ENCODE measurements at places on chromosomes 1 and 21.

GRCh38 chr1:39283858-39284257, 79.4 kb downstream of the MACF1 start:
- DNase-seq: no peak

DNA sequence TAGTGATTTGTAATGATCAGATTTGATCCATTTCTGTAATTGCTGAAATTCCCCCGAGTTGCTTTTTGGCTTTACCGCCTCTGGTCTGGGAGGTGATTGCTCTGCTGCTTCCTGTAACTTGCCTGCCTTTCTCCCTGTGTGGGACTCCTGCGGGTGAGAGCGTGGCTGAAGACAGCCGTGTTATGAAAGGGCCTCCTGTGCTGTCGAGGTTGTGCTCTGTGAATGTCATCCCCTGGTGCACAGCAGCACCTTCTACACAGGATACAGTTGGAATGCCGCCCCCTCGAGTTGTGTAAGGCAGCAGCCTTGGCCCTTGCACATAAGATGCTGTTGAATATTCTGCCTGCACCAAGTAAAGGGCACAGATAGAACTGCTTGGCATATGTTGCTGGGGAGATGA, 5.9 kb downstream of the SOD1 start:
- no peak for DNase-seq

DNA sequence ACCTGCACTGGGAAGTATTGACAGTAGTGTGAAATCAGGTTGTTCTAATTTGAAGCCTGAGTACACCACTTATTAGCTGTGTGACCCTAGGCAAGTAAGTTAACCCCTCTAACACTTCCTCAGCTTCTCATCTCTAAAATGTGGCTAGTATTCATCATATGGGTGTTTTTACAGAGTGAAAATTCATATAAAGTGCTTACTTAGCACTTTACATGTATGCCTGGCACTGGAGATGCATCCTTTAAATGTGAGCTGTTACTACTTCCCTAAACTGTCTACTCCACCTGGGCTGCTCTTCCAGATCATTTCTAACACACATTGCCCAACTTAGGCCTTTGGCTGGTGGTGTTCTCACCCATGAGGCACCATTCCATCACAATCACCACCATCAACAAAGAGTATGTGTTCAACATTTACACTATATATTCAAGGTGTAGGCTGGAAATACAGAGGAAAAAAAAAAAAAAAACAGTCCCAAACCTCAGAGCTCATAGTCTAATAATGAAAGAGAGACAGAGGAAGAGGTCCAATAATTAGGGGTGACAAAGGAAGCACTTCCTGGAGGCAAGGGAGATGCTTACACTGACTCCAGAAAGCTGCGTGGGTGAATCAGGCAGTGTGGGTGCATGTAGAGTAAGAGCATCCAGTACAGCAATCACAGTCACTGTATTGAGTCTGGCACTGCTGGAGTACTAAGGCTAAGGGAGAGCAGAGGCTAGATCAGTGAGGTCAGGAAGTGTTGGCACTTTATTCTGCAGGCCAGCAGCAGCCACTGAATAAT, 3.6 kb downstream of the STX6 start:
- no peak for DNase-seq

- no peak for DNase-seq
These were observed 22.3 kb upstream of the AGO1 start for GRCh38 chr1:35860696-35861095.

GRCh38 chr1:109476825-109477224, 6.9 kb upstream of the ATXN7L2 start:
- DNase-seq: no peak

DNA sequence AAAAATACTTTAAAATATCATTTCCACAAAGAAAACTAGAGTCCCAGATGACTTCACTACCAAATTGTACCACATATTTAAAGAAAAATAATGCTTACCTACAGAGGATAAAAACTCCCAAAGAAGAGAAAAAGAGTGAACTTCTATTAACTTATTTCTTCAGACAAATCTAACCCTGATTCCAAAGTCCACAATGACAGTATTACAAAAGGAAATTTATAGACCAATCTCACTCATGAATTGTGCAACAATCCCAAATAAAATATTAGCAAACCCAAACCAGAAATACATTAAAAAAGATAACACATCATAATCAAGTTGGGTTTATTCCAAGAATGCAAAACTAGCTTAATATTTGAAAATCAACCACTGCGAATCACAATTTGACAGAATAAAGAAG, 161.4 kb upstream of the GALNT2 start:
- no peak for DNase-seq

DNA sequence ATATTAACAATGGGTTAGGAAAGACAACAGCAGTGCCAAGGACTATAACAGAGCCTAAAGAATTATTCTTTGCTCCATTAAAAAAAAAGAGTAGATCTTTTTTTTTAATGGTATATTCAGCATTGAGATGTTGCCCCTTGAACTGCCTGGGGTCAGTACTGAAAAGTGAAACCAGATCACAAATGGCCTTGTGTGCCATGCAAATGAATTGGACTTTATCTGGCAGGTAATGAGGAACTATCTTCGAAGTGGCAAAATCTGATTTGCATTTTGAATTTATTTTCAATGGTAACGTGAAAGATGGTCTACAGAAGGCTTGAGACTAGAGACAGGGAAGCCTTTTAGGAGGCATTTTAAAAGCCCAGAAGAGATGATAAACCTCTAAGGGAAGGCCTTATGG, 21.4 kb upstream of the PKN2 start:
- DNase-seq: no peak

DNA sequence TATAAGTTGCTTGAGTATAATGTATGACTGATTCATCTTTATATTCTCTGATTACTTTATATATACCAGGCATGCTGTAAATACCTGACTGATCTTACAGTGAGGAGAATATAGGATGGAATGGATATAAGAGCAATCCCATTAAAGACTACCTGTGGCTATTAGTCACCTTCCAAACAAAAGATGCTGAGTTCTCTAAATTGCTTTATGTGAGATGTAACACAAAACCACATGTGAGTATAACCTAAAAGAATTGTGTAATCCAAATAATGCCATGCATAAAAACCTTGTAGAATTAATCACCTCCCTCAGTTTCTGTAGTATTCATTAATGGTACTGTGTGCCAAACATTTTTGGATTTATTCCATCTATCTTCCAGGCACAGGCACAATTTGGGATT, 134.6 kb upstream of the LRRC7 start:
- DNase-seq: no peak

DNA sequence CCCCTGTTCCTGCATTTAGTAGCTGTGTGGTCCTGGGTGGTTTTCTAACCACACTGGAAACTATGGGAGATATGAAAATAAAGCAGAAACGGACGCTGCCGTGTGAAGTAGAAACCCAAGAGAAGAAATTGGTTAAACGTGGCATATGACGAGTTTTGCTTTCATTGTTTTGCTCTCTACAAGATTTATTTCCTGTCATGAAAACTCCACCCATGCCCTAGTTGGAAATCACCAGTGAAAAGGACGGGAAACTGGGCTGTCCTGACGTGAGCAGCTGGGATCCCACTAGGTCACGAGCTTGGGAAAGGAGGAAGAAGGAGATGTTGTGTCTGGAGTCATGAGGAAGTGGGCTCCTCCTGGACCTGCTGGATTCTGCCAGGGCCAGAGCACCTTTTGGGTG, 120.8 kb upstream of the GADD45A start:
- DNase-seq: no peak

GRCh38 chr1:85444381-85444780, 20.6 kb downstream of the DDAH1 start:
- no peak for DNase-seq

GRCh38 chr1:236207121-236207520, 64.8 kb downstream of the GPR137B start:
- no peak for DNase-seq

DNA sequence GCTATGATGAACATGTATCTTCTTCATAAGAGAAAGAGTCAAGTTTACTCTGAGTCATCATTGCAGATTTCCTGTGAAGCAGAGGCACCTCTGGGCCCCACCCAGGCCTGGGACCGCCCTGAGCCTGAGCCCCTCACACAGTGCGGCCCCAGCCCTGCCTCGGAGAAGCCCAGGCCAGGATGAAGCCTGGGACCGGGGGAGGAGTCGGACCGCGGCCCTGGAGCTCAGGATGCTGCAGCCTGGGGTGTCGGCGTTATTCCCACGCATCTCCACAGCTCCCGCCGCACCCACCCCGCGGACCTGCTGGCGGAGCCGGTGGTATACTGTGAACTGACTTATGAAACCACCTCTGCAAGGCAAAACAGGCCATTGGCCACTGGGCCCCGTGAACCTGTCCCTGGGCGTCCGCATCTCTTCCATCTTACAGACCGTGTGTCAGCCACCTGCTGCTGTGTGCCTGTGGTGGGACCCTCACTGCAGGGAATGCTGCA, 2.4 kb upstream of the COL6A1 start:
- no peak for DNase-seq

DNA sequence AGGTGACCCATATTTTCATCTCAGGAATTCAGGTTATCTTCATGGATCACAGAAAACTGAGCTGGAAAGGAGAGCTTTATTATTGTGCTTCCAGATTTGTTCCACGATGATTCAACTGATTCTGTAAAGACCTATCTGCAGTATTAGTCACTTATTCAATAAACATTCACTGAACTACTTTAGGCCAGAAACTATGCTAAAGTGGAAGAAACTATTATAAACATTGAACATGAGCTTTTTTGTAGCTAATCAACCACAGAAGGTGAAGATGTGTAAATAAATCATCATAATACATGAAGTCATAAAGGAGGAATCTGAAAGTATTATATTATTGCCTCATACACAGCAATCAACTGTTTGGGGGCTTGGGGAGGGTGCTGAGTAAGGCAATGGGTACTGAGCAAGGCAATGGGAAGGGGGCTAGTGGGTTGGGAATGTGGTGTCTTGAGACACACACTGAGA, 30.6 kb upstream of the EXO1 start:
- DNase-seq: no peak

DNA sequence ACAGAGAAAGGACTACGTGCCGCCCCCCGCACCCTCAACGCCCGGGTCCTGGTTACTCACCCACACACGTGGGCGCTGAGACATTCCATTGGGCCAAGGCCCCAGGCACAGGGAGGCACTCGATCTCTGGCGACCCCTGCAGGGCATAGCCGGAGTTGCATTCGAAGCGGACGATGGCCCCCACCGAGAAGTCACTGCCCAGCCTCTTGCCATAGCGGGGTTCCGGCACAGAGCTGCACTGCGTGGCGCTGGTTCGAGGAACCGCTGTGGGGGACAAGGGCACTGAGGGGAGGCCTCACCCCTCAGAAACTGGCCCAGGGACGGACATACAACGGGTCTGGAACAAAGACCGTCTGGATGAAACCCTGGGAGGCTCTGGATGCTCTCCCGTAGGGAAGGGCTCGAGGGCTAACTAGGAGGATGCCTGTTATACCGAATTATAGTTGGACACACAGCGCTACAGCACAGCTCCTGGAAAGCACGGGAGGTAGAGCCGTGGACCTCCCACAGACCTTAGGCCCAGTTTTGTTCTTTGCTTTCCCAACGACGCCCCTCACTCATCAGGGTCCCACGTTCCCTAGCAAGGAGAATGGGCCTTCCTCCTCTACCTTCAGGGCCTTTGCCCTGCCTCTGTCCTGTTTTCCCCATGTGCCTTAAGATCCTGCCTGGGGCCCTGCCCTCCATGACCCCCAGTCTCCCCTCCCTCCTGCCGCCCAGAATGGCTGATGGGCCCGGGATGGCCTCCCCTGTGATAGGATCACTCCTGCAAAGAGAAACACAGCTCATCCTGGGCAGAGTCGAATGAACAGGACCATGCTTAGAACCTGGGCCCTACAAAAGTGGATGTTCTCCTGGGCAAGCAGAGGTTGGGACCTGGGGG, 152.8 kb downstream of the ZSCAN20 start:
- DNase-seq: peak; percentile 36

- DNase-seq: peak; percentile 27
These were observed 149.0 kb downstream of the IGSF21 start for GRCh38 chr1:18256282-18257235.

DNA sequence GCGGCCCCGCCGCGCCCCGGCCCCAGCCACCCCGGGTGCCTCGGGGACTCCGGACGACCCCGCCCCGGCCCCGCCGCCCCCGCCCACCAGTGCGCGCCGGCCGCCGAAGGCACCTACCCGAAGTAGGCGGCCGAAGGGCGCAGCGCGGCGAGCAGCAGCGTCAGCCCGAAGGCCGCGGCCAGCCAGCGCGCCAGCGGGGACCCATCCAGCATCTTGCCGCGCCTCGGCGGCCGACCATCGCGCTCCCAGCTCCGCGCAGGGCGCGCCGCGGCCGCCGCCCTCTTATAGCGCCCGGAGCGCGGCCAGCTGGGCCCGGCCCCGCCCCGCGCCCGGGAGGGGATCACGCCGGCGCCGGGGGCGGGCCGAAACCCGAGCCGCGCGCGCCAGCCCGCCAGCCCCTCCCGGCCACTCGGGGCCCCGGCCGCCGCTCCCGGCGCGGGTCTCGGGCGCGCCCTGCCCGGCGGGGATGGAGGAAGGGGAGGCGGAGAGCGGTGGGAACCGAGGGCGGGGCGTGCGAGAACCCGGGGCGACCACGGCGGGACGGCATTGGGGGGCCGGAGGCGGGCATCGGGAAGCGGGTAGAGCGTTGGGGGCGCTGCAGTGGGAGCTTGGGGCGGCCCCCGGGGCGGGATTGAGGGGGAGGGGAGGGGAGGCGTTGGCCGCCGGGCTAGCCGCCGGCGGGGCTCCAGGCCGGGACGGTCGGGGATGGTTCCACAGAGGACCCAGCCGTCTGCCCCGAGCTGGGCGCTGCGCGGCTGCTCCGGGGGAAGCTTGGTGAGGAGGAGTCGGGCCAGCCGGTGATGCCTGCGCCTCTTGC, at the start of gene WNT9A:
WNT9A (minus strand) TSS at position 257 of the 817 bp plus-strand sequence; CDS start at position 212, 45 bp downstream.
- DNase-seq: peak; percentile 52

DNA sequence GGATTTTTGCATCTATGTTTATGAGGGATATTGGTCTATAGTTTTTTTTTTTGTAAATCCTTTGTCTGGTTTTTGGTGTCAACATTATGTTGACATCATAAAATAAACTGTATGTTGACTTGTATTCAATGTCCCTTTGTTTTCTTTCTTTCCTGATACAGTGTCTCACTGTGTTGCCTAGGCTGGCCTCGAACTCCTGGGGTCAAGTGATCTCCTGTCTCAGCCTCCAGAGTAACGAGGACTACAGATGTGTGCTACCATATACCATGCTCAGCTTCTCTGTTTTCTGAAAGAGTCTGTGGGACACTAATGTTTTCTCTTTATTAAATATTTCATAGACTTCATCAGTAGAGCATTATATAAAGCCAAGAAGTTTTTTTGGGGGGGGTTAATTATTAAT, 18.3 kb downstream of the MAN1C1 start:
- no peak for DNase-seq

GRCh38 chr21:23496729-23497128, 2110.6 kb downstream of the MRPL39 start:
- DNase-seq: no peak

DNA sequence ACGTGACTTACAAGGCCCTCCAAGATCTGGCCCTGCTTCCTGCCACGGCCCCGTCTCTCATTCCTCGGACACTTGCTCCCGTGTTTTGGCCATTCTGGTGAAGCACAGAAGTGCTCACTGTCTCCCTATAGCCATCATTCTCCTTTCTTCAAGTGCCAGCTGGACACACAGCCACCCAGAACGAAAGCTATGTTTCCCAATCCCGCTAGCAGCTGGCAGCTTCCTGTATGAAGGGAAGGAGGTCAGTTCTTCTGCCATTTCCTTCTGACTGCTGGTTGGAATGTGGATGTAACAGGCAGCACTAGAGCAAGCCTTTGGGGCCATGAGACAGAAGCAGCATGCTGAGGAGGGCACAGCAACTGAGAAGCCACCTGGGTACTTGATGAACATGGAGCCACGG, 82.8 kb downstream of the TGFBR3 start:
- no peak for DNase-seq
